AG08396 (cell line): ENCODE measurements at places on chromosomes 1 and 21.

DNA sequence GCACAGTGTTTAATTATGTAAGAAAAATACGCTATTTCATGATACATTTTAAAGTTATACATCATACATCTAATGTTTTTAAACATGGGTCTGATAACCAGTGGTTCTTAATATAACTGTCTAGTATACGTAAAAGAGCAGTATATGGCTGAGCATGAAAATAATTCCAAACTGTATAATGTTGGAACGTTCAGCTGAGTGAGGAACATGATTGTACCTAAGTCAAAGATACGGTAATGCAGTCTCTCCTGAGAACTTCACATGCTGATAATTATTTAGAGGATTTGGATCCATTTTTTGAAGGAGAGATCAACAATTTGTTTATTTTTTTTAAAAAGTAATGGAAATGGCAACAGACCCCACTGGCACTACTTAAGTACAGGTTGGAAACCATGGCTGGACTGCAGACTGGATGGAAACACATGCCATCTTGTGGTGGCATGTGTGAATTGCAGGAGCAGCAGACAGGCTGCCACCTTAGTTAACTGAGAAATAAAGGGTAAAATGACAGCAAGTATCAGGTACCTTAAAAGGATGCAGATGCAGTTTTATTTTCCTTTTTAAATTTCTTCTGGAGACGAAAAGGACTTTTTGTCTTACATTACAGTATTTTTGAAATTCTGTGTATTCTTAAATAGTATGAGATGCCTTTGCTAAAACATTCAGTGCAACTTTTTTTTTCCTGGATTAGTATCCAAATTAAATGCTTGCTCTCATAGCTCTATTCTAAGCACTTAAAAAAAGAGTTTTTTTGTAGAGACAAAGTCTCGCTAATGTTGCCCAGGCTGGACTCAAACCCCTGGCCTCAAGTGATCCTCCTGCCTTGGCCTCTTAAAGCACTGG, 73.8 kb downstream of the MTR start:
- DNase-seq: peak; percentile 63

- no peak for DNase-seq
Observed at GRCh38 chr1:83697220-83697619, 301.7 kb downstream of the TTLL7 start.

- no peak for DNase-seq
Observed at GRCh38 chr1:96968983-96969382, 247.4 kb downstream of the PTBP2 start.

- DNase-seq: peak; percentile 80
Observed at GRCh38 chr1:15153184-15153841, at the start of gene TMEM51. TMEM51 (plus strand) TSS chr1:15153747; CDS start chr1:15215088, 61,341 bp downstream.

- DNase-seq: no peak
Observed at GRCh38 chr1:29824511-29825273, 588.4 kb downstream of the PTPRU start.

DNA sequence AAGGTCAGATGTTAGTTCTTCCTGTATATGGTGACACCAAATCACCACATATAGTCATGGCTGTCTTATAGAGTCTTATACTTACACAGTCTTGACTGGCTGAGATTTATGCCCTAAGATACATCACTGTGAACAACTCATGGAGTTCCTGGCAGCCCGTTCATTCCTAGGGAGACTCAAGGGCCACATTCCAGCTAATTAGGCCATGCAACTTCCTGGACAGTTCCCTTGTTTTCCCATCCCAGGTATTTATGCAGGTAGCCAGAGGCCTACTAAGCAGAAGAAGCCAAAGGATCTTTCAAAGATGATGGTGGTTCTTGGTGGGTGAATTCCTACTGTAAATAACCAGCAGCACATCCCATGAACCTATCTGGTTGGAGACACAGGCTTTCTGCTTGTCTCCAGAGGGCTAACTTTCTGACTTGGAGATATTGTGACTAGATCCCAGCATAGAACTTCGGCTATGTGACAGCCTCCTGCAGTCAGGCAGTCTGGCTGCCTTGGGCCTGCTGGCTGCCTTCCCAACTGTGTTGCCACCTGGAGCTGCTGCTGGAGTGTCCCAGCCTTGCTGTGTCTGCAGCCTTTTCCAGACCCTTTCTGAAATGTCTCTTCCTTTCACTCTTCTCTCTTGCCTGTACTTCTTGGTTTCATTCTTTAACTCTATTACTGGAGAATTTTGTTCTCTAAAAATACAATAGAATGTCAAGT, 283.8 kb downstream of the CACNA1E start:
- DNase-seq: no peak

GRCh38 chr21:34845521-34846451, 177.0 kb downstream of the CLIC6 start:
- peak; percentile 38 for DNase-seq

DNA sequence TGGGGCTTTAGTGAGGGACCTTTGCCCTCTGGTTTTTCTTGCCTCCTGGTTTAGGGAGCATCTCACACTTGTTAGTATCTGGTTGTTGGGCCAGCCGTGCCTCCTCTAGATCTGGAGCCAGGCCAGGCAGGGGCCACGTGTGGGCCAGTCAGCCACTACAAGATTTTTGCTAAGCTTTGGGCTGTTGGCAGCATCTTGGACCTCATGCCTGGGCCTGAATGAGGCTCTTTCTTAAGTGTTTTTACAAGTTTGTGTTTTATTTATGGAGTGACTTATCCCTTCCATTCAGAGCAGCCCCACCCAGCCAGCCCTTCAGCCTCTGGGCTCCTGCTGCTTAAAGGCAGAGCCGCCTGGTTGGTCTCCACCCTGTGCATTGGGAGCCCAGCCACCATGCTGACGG, 1.6 kb upstream of the SH3BGRL3 start:
- peak; percentile 74 for DNase-seq

DNA sequence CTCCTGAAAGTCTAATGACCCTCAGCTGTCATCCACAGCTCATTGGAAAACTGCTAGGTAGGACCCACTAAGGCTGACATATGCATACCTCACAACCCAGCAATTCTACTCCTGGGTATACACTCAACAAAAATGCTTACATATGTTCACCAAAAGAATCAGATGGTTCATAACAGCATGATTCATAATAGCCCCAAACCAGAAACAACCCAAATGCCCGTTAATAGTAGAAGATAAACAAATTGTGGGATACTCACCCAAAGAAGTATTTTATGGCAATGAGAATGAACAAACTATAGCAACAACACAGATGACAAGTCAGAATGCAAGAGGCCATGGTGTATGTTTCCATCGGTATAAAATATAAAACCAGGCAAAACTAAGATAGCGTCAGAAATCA, 124.6 kb downstream of the HLCS start:
- no peak for DNase-seq

- no peak for DNase-seq
Observed at GRCh38 chr1:182406012-182406411, 5.5 kb upstream of the TEDDM1 start.

DNA sequence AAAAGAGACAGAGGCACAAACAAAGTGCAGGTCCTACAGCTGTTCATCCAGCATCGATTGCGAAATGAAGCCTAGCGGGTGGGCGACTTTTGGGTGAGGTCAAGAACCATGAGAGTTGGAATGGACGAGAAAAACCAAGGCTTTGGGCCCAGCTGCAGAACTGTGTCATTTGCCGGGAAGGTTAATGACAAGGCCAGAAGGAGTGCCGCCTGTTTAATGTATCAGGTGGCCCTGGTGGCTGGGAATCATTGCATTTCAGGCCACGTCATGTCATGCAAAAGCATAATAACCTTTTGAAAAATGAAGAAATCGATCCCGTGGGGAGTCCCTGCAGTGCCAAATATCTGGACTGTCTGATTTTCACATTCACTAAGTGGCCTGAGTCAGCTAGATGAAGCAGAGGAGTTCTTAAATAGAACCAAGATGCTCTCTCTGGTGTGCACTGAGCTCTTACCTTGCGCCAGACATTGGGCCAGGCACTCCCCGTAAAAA, 8.1 kb upstream of the RCC2 start:
- no peak for DNase-seq

GRCh38 chr21:33299181-33299752, 25.5 kb upstream of the IFNAR1 start:
- DNase-seq: no peak

GRCh38 chr1:207923561-207923960, 12.6 kb upstream of the CD34 start:
- DNase-seq: no peak

DNA sequence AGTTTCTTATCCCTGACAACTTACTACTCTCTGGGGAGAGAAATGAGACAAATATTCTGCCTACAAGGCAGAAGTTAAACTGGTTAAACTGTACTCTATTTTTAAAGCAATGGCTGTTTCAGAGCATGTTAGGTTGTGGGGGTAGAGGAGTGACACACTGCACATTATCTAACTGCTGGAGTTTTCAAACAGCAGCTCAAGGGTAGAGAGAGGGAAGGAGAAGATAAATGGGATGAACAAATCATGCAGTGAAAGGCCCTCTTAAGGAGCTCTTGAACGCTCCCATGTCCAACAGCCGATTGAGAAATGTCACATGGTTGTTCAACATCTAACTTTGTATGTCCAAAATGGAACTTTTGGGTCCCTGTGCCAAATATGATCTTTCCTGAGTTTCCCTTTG, 14.0 kb upstream of the IFI44L start:
- no peak for DNase-seq

DNA sequence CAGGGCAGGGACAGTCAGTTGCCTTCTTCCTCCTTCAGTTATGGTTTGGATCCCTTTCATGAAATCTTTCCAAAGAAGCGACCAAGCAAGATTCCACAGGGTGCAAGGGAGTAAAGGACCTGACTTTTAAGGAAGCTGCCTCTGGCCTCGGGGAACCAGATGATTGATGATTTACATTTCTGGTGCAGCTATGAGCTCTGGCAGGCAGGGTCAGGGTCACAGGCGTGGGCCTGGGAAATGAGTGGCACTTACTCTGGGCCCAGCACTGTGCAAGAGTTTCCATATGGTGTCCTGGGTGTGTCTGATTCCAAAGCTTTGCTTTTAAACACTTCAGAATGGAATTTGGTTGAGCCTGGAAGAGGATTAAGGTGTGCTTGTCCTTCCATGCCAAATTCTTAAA, 7.2 kb upstream of the CRABP2 start:
- DNase-seq: no peak

- DNase-seq: no peak
Observed at GRCh38 chr1:54460351-54460750, 54.2 kb upstream of the SSBP3 start.

- DNase-seq: no peak
Observed at GRCh38 chr1:151593730-151594129, 18.1 kb upstream of the SNX27 start.

GRCh38 chr1:209008586-209008985, 574.9 kb upstream of the CAMK1G start:
- DNase-seq: no peak

DNA sequence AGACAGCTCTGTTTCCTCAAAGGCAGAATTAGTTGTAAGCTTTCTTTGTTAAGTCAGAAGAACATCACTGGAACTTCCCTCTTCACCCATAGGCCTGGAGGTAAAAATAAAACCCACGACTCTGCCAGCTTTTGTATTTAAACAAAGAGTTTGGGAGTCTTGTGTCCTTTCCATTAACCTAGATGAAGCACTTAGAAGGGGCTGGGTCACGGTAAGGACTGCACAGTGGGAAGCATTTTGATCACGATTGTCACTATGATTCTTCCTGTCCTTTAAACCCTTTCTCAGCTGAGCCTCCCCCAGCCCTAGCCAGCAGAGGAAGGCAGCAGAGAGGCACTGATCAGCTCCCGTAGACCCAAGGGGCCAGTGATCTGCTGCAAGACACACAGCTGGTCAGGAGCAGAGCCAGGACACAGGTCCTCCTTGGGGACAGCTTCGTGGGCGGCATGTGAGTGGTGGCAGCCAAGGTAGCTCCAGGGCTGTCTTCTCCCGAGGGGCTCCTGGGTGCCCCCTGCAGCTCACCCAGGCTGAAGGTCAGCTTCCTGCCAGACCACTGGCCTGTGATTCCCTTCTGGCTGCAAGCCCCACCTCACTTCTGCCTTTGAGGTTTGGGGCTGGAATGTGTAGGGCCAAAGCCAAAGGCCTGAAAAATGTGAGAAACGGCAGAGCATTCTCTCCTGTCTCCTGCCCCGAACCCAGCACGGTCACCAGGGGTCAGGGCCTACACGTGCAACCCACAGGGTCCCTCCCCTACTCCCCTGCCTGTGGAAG, 4.0 kb upstream of the LAPTM5 start:
- peak; percentile 33 for DNase-seq

DNA sequence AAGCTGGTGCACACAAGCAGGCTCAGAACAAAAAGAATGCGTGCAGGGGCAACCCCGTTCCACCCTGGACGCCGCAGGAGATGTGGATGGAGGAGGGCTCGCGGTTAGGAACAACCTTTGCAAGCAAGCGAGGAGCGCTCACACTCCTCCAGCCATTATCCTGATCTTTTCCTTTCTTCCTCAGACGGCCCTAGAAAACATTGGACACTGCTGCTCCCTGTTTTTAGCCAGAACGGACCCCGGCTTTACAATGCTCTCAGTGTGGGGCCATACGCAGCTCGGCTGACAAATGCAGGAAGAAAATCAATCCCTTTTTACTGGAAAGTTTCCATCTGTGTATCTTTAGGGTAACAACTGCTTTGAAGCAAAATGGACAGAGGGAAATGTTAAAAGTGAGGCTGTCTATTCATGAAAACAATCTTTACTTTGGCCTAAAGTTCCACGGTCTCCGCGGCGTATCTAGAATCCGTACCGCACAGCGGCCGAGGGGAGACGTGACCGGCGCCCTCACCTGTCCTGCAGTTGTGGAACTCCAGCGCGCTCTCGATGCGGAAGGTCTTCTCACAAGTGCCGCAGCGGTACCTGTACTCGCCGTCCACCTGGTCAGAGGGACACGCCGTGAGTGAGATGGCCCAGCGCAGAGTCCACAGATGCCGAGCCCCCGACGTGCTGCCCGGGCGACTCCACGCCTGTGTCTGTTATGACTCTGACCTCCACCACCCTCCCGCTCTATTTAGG, 44.0 kb downstream of the PRDM15 start:
- no peak for DNase-seq

DNA sequence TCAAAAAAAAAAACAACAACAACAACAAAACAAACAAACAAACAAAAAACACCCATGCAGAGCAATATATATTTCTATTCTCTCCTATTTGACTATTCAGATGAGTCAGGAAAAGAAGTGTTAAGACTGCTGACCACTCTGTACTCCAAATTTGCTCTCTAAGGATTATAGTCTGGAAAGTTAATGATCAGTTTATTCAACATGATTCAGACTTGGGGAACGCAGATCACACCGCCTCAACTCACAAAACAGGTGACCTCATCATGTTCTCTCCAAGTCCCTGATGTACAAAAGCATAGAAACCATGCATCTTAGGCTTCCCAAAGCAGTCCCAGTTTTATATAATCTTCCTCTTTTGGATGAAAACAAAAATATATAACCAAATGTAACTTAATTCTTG, 51.9 kb upstream of the PRRC2C start:
- no peak for DNase-seq

DNA sequence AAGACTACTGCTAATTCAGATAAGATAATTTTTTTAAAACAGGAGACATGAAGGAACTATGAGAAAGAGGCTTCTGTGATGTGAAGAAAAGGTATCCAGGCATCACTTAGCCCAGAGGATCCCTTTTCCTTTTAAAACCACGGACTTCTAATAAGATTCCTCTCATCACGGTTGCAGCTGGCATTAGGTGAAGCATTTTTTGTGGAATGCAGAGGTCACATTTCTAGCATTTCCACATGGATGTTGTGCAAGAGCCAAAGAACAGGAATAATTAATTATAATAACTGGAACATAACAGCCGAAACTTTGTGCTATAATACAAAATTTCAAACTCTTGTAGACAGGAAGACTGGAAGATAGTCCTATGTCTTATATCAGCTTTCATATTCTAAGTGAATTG, 27.6 kb downstream of the CYP2J2 start:
- DNase-seq: no peak
